Bronchial epithelial cell (primary cell): ENCODE measurements at places on chromosomes 7 and 10. TPM values are rescaled to one million over a fixed set of nuclear protein-coding genes. Genes with fewer than 3 reads are reported as not detected.

Gene ANXA8L1
- total RNA-seq: 60.6 and 153 TPM in 2 replicates

Gene PPP1R3C
- total RNA-seq: 17.4 and 39.8 TPM in 2 replicates

GRCh38 chr10:103709341-103709920 lies 145.9 kb downstream of the SH3PXD2A start:
- DNase-seq: peak; percentile 75

- peak; percentile 1 for DNase-seq
These were observed 204.3 kb downstream of the CCDC7 start for GRCh38 chr10:32650246-32650655.

DNA sequence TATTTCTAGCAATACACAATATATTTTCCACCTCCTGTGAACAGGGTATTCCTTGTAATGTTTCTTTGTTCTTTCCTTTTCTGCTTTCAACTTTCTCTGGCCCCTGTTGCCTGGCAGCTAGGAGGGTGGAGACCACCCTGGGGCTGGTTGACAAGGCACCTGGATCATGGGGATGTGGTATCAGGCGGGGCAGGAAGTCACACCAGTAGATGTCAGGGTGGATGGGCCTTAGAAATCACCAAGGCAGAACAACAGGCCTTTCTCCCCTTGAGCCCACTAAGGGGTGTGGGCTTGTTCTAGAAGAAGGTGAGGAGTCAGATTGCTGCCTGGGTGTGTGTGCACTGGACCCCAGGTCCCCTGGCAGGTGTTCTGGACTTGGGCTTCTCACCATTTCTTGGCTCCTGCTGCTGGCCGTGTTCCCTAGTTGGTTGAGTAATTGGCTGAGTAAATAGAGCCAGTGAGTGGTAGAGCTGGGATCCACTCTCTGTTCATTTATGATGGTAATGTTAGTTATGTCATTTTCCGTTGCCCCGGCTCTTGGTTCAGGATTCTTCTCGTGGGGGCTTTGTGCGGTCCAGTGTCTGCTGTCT lies 24.9 kb downstream of the ZNF783 start:
- peak; percentile 51 for DNase-seq

DNA sequence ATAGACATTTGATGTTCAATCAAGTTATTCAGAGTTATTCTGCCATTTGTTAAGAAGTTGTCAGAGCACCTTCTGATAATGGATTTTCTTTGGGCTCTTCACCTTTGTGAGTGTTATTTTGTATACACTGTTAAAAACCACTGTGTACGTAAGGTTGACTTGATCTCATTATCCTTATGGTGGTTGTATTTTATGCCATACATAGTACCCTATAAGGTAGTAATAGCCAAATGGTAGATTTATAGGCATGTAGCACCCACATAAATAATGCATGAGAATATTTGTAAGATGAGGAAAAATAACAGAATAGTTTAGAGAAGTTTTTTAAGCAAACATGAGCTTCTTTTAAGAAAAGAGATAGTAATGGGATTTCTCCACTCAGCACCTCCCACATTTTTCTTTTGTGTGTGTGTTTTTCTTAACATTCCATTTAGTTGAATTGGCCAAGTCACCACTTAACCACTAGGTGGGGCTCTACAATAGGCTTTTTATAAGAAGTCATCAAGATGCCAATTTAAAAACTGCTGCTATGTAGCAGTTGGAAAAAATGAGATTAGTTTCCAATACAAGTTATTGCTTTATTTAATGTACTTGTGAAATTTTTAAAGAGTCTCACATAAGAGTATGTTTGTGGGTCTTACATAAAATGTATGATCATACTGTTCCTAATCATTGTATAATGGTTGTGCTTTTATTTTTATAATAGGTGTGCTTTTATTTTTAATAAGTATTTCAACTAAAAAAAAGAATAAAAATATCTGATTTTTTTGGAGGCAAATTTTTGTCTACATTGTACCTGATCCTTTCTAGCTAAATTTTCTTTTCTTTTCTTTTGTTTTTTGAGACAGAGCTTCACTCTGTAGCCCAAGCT lies 41.1 kb upstream of the STMP1 start:
- DNase-seq: peak; percentile 80
